Brain pericyte (primary cell): ENCODE measurements at places on chromosomes 1 and 21.

- DNase-seq, result no peak
Observed at GRCh38 chr1:63951059-63951946, 177.5 kb downstream of the ROR1 start.

- DNase-seq, result no peak
Observed at GRCh38 chr21:40490408-40490807, 356.6 kb downstream of the DSCAM start.

DNA sequence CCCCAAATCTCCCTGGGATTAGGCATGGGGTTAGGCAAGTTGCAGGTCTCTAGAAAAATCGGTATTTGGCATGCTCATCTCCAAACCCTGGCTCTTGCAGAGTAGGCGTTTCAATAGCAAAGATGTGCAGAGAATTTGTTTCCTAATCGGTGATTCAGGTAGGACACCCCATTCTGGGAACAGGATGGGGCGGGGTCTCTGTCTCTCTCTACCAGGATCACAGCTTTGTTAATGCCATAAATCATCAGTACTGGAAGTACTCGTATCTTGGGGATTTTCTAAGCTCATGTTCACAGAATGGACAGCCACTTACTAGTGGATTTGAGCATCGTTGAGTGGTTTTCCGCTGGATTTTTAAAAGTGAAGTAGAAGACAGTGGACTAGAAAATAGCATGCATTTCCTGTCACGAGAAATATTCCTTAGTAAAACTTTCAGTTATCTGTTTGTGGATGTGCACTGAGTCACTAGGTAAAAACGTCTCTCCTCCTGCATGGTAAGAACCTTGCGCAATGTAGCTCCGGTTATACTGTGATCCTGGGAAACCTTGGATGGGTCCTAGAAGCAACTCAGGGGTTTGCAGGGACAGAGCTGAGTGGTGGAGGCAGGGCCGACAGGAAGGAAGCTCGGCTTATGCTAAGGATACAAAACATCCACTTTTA is 5.1 kb downstream of the TMEM51 start:
- no peak for DNase-seq

DNA sequence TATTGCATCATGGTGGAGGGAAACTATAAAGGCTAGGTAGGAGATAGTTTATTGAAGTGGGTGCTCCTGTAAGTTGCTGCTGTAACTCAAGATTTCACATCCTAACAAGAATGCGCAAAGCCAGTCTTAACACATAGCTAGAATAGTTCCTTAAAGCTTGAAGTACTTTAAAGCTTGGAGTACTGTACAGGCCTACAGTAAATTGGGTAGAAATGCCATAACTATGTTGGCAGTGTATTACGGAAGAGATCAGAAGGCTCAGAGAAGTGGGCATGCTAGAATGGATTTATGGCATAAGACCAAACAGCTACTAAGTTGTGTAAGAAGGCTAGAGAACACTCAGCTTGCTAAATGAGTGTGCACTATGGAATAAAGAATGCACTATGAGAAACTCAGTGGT is 44.5 kb downstream of the DMRTA2 start:
- no peak for DNase-seq

DNA sequence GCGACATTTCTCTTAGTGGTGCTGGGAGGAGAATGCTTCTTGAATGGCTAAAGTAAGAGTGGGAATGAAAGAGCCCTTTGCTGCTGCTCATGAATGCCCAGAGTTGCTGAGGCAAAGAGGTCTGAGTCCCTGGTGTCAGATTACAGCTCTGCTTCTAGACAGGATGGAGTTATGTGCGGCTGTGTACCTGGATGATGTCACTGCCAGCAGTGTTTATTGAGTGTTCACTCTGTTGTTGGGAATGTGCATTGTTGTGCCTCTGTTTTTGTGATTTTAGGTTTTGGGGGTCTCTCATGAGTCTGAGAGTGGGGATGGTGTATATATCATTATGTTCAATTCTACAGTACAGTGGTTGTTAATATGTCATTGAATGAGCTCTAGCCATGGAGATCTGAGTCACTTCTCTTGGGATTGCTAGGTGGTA is 2.7 kb downstream of the CDC14A start:
- no peak for DNase-seq

DNA sequence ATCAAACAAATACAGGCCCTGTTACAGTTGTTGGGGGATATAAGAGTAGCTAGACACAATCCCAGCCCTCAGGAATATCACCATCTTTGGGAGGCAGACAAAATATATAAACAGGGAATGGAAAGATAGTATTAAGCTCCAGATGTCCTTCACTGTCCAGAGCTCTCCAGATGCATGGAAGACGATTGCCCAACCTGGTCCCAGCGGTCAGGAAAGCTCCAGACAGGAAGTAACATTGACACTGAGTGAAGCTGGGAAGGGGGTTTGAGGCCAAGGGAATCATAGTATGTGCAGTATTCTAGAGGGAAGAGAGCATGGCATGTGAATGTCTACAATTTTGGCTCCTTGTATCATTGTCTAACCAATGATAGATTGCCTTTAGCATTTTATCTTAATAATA is 173.9 kb upstream of the HOOK1 start:
- no peak for DNase-seq

DNA sequence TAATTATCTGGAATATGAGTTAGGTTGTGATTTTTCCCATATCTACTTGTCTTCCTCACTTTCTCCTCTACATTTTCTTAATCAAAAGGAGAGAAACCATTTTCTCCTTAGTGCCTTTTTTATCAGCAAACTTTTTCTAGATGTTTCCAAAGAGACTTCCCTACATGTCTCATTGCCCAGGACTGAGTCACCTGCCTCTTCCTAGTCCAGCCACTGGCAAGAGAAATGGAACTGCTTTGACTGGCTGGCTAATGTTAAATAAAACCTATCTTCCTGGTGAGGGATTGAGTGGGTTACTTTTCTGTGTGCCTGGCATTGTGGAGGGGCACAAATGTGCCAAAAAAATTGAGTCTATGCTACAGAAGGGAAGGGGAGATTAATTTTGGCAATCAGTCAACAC is 52.1 kb upstream of the CD5L start:
- no peak for DNase-seq

DNA sequence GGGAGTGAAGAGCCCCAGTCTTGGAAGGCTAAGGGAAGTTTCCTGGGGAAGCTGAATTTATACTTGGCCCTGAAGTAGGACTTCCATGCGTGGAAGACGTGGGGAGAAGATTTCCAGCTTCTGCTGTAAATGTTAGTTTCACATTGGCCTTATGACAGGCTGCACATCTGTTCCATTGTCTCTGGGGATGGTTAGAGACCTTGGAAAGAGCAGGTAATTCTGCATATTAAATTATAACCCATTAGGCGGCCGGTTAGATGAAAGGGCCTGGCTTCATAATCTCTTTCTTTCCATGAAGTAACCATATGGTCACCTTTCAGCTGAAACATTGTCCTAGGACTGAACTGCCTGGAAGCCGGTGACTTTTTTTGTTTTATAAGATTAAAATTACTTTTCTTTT is 37.5 kb downstream of the DPT start:
- DNase-seq, result no peak
